Fibroblast of skin of abdomen (primary cell): ENCODE measurements at places on chromosomes 11 and 22.

DNA sequence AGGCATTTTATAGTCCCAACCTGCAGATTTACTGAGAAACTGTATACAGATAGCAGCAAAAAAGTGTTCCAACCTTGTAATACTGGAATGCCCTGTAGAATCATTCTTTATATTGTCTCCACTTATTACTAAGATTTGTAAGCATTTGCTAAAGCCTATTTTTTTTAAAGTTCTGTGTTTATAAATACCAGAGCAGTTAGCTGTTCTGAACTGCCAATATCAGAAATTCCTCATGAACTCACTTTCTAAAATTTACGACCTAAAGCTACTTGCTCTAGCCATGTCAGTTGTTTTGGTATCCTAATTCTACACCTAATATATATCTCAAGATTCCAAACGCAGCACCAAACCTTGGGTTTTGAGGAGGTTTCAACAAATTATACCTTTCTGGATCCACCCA, 103.2 kb downstream of the C11orf65 start:
- DNase-seq = peak; percentile 66

GRCh38 chr11:73331138-73331916, 23.3 kb downstream of the ARHGEF17 start:
- DNase-seq = peak; percentile 50

DNA sequence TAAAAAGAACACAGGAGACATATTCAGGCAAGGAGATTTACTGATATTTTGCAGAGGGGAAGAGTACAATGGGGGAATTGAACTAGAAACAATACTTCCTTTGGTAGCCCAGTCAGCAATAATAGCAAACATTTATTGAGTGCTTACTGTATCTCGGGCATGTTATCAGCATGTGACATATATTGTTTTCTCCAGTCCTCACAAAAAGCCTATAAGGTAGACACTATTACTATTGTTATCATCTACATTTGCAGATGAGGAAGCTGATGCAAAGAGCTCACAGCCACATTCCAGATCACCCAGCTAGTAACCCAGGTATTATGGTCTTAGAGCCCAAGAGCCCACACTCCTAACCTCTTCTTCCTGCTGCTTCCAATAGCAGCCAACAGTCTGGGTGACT, 27.9 kb downstream of the NAV2 start:
- DNase-seq = no peak

- no peak for DNase-seq
These were observed 17.9 kb upstream of the FBLN1 start for GRCh38 chr22:45484742-45485141.

- DNase-seq = no peak
These were observed 32.9 kb upstream of the HORMAD2 start for GRCh38 chr22:30047364-30047738.

- no peak for DNase-seq
These were observed 91.4 kb upstream of the APOA1 start for GRCh38 chr11:116928845-116929244.

DNA sequence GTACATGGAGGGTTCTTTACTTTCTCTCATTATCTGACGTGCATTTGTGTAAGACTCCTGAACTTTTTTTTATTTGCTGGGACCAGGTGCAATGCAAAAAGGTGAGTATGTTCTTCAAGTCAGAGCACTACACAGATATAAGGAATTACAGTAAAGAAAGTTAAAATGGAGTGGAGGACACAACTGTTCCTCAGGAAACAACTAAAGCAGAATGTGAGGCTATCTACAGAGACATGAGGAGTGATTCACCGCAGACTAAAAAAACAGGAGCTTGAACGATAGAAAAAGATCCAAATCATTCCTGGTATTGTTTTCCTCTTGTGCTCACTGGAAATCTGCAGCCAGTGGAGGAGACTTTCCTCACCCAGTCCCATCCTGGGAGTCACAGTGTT, 106.2 kb downstream of the ABTB2 start:
- DNase-seq = peak; percentile 37

- DNase-seq = no peak
These were observed 121.1 kb downstream of the NXPE2 start for GRCh38 chr11:114799476-114799875.

- DNase-seq = no peak
These were observed 14.7 kb upstream of the ST14 start for GRCh38 chr11:130144861-130145281.

- DNase-seq = peak; percentile 25
These were observed 6.1 kb upstream of the B3GAT1 start for GRCh38 chr11:134417871-134418840.

DNA sequence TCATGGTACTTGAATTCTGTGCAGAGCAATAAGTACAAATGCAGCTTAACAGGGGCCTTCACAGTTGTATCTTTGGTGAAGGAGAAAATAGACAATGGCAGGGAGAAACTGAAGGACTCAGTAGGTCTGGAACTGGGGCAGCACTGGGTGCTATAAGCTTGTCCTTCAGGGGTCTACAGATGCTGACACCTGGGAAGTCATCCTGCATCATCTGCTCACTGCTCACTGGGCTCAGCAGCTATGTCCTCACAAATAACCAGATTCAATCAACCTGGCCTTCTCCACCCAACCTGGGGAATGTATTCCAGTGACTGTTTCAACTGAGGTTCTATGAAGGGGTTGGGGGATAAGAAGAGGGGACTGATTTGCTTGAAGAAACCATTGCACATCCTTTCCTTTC, 117.0 kb downstream of the ZNF280B start:
- no peak for DNase-seq

GRCh38 chr22:39134366-39135091, 18.0 kb downstream of the CBX7 start:
- DNase-seq = no peak

- DNase-seq = peak; percentile 86
These were observed 96.1 kb downstream of the MAML2 start for GRCh38 chr11:96246718-96247552.
